ENCODE measurements at places on chromosomes 5 and 9.

DNA sequence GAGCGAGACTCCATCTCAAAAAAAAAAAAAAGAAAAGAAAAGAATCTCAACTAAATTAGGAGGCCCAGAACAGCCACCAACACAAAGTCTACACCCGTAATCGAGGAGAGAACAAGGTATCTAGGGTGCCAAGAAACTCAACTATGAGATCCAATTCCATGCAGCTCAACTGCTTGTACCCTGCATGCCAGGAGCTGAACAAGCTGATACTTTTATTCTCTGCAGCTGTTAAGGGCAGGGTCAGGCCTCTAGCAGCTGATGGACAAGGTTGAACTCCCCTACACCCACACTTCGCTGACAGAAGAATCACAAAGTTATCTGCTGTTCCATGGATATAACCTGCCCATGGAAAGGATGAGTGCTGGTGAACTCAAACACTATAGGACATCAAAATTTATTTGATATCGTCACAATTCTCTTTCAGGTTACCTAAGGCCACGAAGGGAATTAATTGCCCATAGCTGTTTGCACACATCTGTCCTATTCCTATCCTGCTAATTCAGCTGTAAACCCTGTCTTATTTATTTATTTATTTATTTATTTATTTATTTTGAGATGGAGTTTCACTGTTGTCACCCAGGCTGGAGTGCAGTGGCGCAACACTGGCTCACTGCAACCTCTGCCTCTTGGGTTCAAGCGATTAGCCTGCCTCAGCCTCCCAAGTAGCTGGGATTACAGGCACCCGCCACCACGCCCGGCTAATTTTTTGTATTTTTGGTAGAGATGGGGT, 20.7 kb downstream of the UBAP2 start:
- DNase-seq, result no peak

DNA sequence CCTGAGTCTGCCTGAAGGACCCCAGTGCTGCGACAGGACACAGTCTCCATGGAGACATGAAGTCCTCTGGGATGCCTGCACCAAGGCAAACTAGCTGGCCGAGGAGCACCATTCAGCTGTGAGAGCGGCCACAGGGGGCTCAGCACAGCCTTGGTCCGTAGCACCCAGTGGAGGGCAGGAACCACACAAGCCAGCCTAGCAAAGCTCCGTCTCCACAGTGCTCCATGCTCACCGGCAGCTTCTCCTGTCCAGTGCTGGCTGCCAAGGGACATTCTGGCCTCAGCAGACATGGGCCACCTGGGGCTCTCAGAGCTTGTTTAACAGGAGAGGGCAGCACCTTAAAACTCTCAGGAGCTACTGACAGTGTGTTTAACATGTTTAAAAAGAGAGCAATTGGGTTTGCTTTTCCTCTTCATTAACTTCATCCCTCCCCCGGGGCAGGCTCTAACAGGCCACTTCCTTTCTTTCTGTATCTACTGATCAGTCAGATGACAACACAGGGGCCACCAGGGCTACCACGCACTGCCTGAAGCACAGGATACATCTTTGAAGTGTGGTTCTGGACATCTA, 57.0 kb downstream of the SECISBP2 start:
- no peak for DNase-seq

DNA sequence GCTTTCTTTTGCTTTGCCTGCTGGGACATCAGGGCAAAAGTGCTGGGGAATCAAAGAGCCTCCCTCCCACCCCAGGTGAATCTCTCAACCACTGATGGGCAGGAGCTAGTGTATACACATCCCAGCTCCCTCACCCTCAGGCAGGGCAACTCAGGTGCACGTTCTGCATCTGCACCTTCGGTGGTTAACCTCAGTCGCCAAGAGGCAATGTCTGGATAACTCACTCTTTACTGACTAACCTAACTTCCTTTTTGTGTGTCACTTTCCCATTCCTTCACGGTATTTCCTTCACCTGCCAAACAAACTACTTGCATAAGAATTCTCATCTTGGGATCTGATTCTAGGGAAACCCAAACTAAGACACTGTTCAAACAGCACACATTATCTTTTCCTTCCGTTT, 26.3 kb downstream of the CNTFR start:
- DNase-seq, result no peak

DNA sequence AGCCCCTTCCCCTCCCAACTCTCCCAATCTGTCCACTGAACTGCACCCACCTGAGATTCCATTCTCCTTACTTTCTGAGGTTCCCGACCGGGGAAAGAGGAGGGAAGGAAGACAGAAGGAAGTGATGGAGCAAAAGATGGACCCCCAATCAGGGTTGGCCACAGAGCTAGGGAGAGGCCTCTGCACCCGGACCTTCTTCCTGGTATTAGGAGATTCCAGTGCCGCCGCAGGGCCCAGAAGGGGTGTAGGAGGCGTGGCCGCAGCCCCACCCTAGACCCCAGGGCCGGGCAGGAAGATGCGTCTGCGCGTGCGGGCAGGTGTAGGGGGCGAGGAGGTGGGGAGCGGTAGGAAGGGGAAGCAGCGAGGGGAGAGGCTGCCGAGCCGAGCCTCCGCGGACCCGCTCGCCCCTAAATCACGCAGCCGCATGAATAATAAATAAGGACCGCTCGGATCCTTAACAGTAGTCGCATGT, 104.2 kb upstream of the MVB12B start:
- no peak for DNase-seq

DNA sequence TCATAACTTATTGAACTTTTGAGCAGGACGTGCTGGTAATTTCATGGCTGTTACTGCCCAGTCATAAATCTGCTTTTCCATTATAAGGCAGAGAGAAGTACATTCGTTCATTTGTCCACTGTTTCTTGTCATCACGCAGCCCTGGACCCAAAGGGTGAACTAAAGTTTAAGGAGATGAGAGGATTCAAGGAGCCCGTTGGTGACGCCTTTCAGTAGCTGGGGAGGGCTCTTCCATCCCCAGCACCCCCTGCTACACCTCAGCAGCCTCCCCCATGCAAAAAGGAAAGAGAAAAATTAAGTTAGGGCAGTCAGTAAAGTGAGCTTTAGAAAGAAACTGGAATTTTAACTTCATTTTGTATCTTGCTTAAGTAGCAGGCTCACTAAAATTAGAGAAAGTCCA, 2.9 kb downstream of the FOXE1 start:
- no peak for DNase-seq

GRCh38 chr5:72612810-72613209, 105.6 kb upstream of the ZNF366 start:
- no peak for DNase-seq

Data from NCI-H2171 treated with DMSO at 0.1 percent for 48 hours (cell line).